ENCODE measurements at places on chromosomes 1 and 21. TPM values are rescaled to one million over a fixed set of nuclear protein-coding genes. Genes with fewer than 3 reads are reported as not detected.
A peak's percentile ranks its signal among the peaks of the same experiment; 100 is the strongest.

DNA sequence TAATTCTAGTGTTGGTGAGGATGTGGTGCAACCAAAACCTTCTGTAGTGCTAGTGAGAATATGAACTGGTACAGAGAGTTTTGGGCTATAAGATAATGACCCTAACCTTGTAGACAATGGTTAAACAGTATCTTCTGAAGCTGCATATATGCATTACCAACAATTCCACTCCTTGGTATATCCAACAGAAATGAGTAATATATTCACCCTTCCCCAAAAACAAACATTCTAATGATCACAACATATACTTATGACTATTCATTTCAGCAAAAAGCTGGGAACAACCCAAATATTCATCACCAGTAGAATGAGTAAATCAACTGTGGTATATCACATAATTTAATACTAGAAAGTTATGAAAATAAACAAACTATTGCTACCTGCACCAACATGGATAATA is 39.6 kb upstream of the DPYD start:
- no peak for DNase-seq

- no peak for DNase-seq
These were observed 66.3 kb upstream of the DIRAS3 start for GRCh38 chr1:68116643-68117235.

GRCh38 chr1:63856924-63857323 is 83.1 kb downstream of the ROR1 start:
- no peak for DNase-seq

The UCHL5 gene
- total RNA-seq, result 42.3 TPM

DNA sequence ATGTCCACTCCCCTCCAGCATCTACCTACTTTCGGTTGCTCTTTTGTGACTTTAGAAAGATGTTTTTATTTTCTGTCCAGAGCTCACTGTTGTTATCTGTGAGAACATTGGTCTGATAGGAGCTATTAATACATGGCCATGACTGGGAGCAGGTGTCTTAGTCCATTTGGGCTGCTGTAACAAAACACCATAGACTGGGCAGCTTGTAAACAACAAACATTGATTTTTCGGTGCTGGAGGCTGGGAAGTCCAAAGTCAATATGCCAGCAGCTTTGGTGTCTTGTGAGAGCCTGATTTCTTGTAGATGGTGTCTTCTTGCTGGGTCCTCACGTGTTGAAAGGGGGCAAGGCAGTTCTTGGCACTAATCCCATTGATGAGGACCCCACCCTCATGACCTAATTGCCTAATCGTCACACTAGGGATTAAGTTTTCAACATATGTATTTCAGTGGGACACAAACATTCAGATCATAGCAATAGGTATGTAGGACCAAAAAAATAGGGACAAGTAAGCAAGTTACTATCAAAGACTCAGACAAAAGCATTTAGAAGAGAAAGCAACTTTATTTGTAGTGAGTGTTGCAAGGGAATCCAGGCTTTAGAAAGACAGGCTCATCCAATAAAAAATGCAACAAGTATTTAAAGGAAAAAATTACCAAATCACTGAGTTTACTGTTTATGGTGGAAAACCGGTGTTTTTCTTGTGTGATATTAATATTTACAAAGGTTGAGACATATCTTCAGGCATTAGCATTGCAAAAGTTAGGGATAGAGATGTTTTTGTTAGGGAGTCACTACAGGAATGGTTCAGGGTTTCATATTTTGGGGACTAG is 55.2 kb upstream of the WDR26 start:
- DNase-seq, result no peak

The BARHL2 gene
- total RNA-seq, result not detected

The TUT4 gene
- 31.8 TPM for total RNA-seq

- DNase-seq, result no peak
These were observed 221.0 kb downstream of the DSCAM start for GRCh38 chr21:40625991-40626390.

The LRRC38 gene
- not detected for total RNA-seq

The KRTAP7-1 gene
- total RNA-seq, result not detected

The CACNA1E gene
- 4.7 TPM for total RNA-seq

The ADAM30 gene
- total RNA-seq, result not detected

GRCh38 chr1:184838504-184838951 is 83.9 kb upstream of the EDEM3 start:
- peak; percentile 44 for DNase-seq

The HEYL gene
- total RNA-seq, result 16.9 TPM
